ENCODE measurements at places on chromosomes 2 and 18.

- no peak for DNase-seq
Observed at GRCh38 chr2:78977661-78978145, 47.8 kb upstream of the REG3G start.

DNA sequence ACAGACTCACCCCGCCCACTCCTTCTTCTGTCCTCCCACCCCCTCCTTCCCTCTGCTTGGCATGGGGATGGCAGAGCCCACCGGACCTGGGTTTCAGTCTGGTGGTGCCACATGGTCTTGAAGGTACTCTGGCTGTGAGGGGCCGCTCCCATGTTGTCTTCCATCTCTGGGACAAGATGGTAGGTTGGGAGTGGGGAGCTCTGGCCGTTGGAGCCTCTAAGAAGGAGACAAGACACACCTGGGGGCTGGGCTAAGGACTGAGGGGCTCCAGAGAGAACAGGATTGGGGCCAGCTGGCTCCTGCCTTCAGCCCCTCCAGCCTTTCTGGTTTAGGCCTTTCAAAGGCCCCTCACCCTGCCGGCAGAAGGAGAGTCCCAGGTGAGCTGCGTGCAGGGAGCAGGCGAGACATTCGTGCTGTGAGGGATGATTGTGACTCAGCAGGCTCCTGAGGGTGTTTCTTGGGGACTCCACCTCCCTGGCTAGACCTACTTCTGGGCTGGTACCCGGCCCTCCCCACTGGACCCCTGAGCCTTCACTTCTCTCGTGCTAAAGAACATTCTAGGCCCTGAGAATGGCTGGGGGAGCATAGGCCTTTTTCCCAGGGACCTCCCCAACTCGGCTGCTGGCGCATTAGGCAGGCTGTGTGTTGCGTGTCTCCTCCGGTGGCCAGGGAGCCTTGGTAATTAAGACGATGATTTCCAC lies 128.2 kb upstream of the HAAO start:
- DNase-seq: no peak

- DNase-seq: no peak
Observed at GRCh38 chr2:137566387-137566786, 397.9 kb upstream of the HNMT start.

GRCh38 chr2:162057426-162057825 lies 16.6 kb downstream of the DPP4 start:
- DNase-seq: no peak

DNA sequence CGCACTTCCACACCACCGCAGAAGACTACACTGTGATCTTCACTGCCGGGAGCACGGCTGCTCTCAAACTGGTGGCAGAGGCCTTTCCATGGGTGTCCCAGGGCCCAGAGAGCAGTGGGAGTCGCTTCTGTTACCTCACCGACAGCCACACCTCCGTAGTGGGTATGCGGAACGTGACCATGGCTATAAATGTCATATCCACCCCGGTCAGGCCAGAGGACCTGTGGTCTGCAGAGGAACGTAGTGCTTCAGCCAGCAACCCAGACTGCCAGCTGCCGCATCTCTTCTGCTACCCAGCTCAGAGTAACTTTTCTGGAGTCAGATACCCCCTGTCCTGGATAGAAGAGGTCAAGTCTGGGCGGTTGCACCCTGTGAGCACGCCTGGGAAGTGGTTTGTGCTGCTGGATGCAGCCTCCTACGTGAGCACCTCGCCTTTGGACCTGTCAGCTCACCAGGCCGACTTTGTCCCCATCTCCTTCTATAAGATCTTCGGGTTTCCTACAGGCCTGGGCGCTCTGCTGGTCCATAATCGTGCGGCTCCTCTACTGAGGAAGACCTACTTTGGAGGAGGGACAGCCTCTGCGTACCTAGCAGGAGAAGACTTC lies 12.5 kb downstream of the MOCOS start:
- no peak for DNase-seq

Measured in SW 1271 (cell line).